ENCODE measurements at places on chromosomes 3 and 15. TPM values are rescaled to one million over a fixed set of nuclear protein-coding genes. Genes with fewer than 3 reads are reported as not detected.

TLR9 gene
- total RNA-seq: not detected

STIMATE gene
- 12.0 TPM for total RNA-seq

LSMEM2 gene
- not detected for total RNA-seq

ACOX2 gene
- 4.3 TPM for total RNA-seq

MRAS gene
- 5.2 TPM for total RNA-seq

UROC1 gene
- total RNA-seq: not detected

EIF4A2 gene
- 183 TPM for total RNA-seq

GABRR3 gene
- total RNA-seq: not detected

FBXO22 gene
- total RNA-seq: 70.7 TPM

KBTBD13 gene
- not detected for total RNA-seq

SGO1 gene
- total RNA-seq: 12.2 TPM

PLCB2 gene
- 0.15 TPM for total RNA-seq

SEMA3G gene
- not detected for total RNA-seq

GPR176 gene
- total RNA-seq: 1.8 TPM

YEATS2 gene
- 29.4 TPM for total RNA-seq

MYRIP gene
- 0.19 TPM for total RNA-seq

A4GNT gene
- not detected for total RNA-seq

ILDR1 gene
- 0.23 TPM for total RNA-seq

CHRD gene
- total RNA-seq: not detected

GOLGA6B gene
- not detected for total RNA-seq

NOX5 gene
- 1.4 TPM for total RNA-seq

ABTB1 gene
- total RNA-seq: 10.0 TPM

TF gene
- 0.12 TPM for total RNA-seq

TMEM212 gene
- not detected for total RNA-seq

ADAMTS17 gene
- 4.0 TPM for total RNA-seq

LIPC gene
- not detected for total RNA-seq

TIMP4 gene
- total RNA-seq: not detected

CAPN3 gene
- total RNA-seq: 7.5 TPM

C3orf20 gene
- total RNA-seq: not detected

All from MCF 10A (cell line).